Naive thymus-derived CD8-positive, alpha-beta T cell (primary cell): ENCODE measurements at places on chromosomes 5 and 9. TPM values are rescaled to one million over a fixed set of nuclear protein-coding genes. Genes with fewer than 3 reads are reported as not detected.

DNA sequence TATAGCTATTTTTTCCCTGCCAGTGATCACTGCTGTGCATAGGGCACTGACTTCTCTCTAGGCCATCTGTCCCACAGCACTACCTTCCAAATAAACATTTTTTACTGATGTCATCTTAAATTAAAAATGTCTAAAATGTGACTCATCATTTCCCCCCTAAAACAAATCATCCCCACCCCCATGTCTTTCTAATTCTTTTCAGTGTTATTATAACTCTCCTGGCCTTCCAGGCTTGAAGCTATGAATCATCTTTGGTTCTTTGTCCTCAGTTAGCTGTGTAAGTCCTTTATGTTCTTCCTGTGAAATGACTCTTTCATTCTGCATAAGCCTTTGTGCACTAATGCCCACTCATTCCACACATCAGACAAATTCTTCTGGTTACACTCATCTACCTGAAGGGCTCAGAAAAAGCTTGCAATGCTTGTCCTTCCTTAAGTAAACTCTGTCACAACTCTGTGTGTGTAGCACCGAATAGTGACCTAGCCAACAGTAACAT, 78.1 kb downstream of the CFAP95 start:
- no peak for DNase-seq
- no peaks in the 10 kb centered on the region for H3K27me3 ChIP-seq
- no peak overlapping the region for H3K27ac ChIP-seq

Gene C5orf63
- total RNA-seq, result 23.7 TPM

DNA sequence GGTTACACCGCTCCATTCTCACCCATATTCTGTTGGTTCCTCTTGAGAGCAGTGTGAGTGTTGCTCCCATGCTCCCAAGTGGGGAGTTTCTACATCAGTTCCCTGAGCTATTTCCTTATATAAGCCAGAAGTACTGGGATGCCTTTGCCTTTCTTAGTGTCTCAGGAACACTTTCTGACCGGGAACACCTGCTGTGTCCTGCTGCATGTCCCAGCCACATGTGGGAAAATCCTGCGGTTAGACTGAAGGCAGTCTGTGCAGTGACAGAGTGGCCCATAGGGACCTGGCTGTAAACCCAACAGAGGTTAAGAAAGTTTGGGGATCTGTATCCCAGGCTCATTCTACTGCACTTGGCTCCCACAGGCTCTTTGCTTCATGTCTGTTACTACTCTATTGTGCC, 126.0 kb downstream of the EGFLAM start:
- H3K36me3 ChIP-seq, result no peaks in the 10 kb centered on the region
- H3K4me1 ChIP-seq, result peaks cover 4% of the 10 kb centered on the region
- peaks cover 8% of the 10 kb centered on the region for H3K27me3 ChIP-seq
- no peak for DNase-seq
- no peak overlapping the region for H3K4me3 ChIP-seq
- H3K27ac ChIP-seq, result no peak overlapping the region

DNA sequence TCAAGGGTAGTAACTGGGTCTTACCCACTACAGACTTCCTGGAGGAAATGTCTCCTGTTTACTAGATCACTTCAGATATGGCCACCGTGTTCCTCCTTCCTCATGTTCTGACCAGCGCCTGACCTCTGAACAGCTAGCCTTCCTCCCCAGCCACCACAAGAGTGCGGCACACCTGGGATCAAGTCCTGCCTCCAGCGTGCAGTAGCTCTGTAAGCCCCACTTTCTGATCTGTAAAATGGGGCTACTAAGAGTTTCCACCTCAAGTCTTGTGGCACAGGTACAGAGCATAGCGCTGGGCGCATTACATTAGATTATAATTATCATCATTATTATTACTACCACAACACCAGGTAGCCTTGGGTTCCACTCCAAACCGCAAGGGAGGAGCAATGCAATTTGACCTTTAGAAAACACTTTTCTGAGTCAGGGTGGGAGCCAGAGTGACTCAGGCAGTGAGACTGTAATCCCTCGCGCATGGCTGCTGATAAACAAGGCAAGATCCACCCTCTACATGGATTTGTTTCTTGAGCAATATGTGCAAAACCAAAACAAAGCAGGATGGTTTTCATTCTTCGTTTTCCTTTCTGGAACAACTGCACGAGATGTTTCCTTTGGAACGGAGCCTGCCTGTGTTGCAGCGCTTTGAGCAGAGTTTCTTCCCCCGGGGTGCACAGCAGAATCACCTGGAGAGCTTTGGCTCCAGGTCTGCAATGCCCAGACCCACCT, 65.0 kb upstream of the ANGPTL2 start:
- no peak for DNase-seq
- H3K27me3 ChIP-seq, result no peaks in the 10 kb centered on the region

GRCh38 chr5:57386958-57387357, 95.7 kb downstream of the ACTBL2 start:
- DNase-seq, result no peak
- H3K36me3 ChIP-seq, result no peaks in the 10 kb centered on the region
- H3K27ac ChIP-seq, result no peak overlapping the region
- H3K4me3 ChIP-seq, result no peak overlapping the region

DNA sequence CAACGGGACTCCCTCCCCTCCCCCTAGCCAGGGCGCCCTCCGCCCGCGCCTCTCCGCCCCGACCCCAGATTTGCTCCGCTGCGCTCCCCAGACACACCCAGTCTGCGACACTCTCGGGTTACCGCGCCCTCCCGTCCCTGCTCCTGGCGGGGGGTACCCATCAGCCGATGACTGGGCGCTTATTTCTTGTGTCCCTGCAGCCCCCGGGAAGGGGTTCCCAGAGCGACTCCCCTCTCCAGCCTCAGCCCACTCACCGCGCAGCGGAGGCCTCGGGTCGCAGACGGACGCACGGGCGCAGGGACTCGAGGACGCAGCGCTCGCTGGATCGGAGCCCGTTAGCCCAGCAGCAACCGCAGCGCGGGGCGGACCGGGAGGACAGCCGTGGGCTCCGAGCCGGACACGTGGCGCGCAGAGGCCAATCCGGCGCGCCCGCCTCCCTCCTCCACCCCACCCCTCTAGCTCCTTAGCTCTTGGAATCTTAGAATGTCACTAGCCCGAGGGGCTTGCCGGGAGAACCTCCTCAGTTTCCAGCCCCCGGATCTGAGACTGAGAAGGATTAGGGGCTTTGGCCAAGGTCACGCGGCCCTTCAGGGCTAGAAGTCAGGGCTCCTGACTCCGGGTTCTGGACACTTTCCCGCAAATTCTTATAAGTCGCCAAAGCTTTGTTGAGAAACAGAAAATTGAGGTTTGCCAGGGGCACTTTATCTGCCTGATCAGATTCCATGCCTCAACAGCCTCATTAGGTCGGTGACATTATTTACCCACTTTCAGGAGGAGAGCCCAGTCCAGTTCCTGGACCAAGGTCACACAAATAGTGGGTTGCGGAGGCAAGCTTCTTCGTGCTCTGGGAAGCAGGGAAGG, at the start of gene ANXA6:
TSS of gene ANXA6 (minus strand) at position 354 of the 861 bp plus-strand sequence. CDS start 9,878 bp downstream, outside the sequence.
- no peaks in the 10 kb centered on the region for H3K27me3 ChIP-seq
- peak within 1 kb of the TSS; percentile 95 for H3K4me3 ChIP-seq
- H3K27ac ChIP-seq, result peak within 1 kb of the TSS; percentile 94
- peak; percentile 76 for DNase-seq
- peaks cover 67% of the 10 kb centered on the region for H3K4me1 ChIP-seq

GRCh38 chr9:114518599-114519022, 13.3 kb upstream of the WHRN start:
- peaks cover 16% of the 10 kb centered on the region for H3K27me3 ChIP-seq
- H3K36me3 ChIP-seq, result no peaks in the 10 kb centered on the region
- peaks cover 3% of the 10 kb centered on the region for H3K4me1 ChIP-seq
- no peak for DNase-seq
- H3K4me3 ChIP-seq, result no peak overlapping the region
